ENCODE measurements at places on chromosomes 5 and 9. TPM values are rescaled to one million over a fixed set of nuclear protein-coding genes. Genes with fewer than 3 reads are reported as not detected.
A peak's percentile ranks its signal among the peaks of the same experiment; 100 is the strongest.

The HDAC3 gene
- 84.9 TPM for total RNA-seq

DNA sequence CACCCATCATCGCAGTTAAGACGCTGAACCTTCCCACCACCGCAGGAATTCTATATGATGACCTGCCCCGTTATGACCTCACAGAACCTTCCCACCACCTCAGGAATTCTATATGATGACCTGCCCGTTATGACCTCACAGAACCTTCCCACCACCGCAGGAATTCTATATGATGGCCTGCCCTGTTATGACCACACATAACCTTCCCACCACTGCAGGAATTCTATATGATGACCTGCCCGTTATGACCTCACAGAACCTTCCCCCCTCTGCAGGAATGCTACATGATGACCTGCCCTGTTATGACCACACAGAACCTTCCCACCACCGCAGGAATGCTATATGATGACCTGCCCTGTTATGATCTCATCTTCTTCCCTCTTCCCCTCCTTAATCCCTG lies 64.3 kb downstream of the IRX1 start:
- no peak for DNase-seq

- peak; percentile 7 for DNase-seq
These were observed 233.2 kb downstream of the FBXL17 start for GRCh38 chr5:108148715-108149139.

DNA sequence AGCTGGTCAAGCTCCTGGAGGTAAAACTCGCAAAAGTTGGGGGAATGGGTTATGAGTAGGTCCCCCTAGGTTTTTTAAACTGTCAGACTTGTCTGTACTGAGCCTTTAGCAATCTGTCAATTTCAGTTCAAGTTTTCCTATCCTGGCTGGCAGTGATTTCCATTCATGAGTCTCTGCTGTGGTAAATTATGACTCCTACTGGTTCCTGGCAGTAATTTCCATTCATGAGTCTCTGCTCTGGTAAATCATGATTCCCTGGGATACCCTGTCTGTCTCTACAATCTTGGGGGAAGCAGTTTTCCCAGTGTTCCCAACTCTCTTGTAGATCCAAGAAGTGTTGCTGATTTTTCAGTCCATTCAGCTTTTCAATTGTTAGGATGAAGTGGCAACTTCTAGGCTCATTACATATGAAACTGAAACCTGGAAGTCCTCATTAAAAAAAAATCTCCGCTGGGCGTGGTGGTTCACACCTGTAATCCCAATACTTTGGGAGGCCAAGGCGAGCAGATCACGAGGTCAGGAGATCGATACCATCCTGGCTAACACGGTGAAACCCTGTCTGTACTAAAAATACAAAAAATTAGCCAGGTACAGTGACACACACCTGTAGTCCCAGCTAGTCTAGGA lies 91.3 kb upstream of the GPBP1 start:
- DNase-seq: no peak

The FOXD4L5 gene
- total RNA-seq: 0.10 TPM

DNA sequence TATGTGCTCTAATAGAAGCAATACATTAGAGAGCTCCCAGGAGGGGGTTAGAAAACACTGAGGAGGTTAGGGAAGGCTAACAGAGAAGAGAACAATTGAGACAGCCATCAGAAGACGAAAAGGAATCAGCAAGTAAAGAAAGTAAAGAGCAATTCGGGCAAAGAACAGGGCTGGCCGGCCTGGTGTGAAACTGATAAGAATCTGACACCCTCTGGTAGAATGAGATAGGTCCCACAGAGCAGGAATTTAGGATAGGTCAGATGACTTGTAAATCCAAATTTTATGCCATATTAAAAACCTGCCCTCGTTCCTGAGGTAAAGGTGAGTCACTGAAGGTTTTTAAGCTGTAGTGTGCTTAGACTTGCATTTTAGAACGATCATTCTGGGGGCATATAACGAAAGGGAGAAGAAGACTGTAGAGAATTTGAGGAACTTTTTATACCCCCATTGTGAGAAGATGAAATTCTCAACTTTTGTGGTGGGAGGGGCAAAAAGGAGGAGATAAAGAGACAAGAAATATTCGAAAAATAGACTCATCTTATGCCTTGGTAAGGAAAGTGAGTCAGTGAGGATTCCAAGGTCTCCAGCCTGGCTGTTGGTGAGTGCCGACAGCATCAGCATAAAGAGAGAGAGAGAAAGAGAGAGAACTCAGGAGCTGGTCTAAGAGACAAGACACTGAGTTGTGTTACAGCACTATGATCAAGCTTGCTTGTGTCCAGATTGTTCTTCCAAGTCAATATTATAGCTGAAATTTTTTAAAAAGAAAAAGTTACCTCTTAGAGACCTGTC lies 51.3 kb downstream of the TMEM167A start:
- no peak for DNase-seq

- DNase-seq: no peak
These were observed 923.8 kb upstream of the CDH9 start for GRCh38 chr5:27962198-27962597.

DNA sequence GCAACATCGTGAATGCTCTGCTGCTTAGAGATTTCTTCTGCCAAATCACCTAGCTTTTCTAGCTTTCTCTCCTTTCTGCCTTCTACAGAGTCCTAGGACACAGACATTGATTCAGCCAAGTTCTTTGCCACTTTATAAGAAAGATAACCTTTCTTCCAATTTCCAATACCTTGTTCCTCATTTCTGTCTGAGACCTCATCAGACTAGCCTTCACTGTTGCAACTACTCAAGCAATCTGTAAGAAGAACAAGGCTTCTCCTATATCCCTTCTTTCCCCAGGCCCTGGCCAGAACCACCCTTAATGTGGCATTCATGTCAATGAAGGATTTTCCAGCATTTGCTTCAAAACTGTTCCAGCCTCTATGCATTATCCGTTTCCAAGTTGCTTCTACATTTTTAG lies 24.3 kb downstream of the FBXO10 start:
- no peak for DNase-seq

- DNase-seq: no peak
These were observed 745.4 kb downstream of the TLR4 start for GRCh38 chr9:118449554-118449953.

DNA sequence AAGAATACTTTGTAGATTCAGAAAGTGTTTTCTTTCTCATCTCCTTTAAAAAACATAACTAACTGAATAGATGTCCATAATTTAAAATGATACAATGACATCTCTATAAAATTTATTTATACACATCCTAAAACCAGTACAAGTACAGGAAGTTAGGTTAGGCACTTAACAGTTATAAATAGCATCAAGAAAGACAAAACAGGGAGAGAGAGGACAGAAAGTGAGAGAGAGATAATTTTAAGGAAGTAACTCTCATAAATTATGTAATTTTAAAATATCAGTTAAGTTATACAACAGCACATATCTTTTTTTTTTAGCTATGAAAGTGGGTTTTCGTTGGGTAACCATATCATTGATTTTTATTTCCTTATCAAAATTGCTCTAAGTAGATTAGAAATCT lies 1068.6 kb downstream of the TAF11L14 start:
- DNase-seq: no peak

The NTRK2 gene
- not detected for total RNA-seq

GRCh38 chr5:153660919-153661318 lies 170.4 kb downstream of the GRIA1 start:
- DNase-seq: no peak

- no peak for DNase-seq
These were observed 157.0 kb downstream of the FAM114A2 start for GRCh38 chr5:153881687-153882086.

DNA sequence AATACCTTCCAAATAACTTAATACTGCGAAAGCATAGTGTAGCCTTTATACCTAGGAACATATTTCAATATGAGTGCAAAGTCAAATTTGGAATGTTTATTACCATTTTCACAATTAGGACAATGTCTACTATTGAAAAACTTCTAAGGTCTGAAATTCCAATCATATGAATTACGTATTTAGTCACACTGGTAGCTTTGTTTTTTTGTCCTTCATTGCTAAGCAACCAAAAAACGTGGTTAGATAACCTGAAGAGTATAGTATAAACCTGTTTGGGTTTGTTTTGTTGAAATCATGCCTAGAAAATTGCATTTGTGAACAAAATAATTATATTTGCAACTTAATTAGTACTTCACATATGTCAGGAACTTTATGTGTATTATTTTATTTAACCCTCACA lies 134.2 kb downstream of the FBXO4 start:
- no peak for DNase-seq

GRCh38 chr5:143182901-143183820 lies 220.3 kb downstream of the NR3C1 start:
- DNase-seq: no peak

The IFNB1 gene
- not detected for total RNA-seq

The PCDH1 gene
- total RNA-seq: 140 TPM

- DNase-seq: no peak
These were observed 146.9 kb downstream of the TENT4A start for GRCh38 chr5:6859951-6860638.

- DNase-seq: no peak
These were observed 233.9 kb upstream of the ZNF608 start for GRCh38 chr5:124980163-124980941.

- no peak for DNase-seq
These were observed 81.2 kb upstream of the TRIM32 start for GRCh38 chr9:116605904-116606341.

DNA sequence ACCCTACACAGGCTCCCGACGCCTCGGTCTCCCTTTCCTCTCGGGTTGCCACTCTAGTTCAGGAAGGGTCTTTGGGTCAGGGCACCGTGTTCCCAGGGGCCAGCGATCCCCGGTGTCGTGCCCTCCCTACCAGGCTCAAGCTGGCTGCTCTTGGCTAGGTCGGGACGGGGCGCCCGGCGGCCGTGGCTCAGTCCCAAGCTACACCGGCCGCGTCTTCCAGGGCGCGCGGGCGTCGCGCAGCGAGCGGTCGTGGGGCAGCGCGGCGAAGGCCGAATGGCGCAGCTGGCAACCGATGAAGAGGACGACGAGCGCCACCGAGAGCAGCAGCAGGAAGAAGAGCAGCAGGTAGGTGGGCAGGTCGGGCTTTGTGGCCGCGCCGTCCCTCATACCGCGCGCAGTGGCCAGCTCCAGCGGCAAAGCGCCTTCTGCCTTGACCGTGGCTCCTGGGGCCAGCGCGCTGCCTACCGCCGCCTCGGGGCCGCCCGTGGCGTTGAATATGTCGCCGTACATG lies 892 bp downstream of the SMIM32 start:
- peak; percentile 41 for DNase-seq

DNA sequence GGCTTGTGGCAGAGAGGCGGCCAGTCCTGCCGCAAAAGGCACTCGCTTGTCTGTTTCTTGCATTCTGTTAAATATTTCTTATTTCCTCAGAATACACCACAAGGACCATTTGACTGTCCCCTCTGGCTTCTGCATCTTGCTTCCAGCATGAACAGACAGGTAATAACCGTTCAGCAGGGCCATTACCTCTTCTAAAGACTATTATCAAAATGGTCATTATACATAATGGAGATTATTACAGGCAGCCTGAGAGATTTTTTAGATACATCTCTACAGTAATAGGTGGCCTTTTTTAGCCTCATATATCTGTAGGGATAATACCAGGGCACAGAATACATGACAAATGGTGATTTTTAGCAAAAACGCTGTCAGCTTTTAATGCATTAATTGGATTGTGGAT lies 382.0 kb downstream of the PSAT1 start:
- no peak for DNase-seq

GRCh38 chr9:112447283-112447761 lies 39.3 kb upstream of the KIAA1958 start:
- no peak for DNase-seq

DNA sequence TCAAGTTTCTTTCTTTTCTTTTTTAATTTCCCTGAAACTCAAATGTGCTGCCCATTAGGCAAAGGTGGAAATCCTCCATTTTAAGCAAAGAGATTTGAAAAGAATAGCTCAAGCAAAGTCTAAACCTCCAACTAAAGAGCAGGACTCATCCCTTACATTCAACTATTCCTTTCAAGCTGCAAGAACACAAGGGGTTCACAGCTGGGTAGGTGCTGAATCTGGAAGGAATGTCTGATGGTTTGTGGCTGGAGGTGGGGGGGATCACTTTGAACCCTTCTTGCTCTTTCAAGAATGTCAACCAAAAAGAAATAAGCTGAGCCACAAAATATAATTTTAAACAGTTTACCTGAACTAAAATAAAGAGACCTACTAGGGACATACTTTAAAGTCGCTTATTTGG lies 375.7 kb upstream of the CDH10 start:
- DNase-seq: no peak

GRCh38 chr9:84397822-84398221 lies 57.3 kb upstream of the SLC28A3 start:
- peak; percentile 15 for DNase-seq

DNA sequence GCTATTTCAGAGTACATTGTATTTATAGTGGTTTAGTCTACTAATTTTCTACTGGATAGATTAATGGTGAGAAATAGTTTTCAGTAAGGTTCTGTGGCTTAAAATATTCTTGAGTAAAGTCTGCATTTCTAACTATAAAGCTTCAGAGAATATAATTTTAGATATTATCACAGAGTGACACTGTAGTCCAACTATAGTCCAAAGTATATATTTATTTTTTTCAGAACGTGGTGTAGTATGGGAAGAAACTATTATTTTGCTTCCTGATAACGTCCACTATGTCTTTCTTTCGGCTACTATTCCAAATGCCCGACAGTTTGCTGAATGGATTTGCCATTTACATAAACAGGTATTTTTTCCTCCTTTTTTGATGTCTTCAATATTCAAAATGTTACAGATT lies 35.3 kb downstream of the MTREX start:
- no peak for DNase-seq

The UBE2QL1 gene
- total RNA-seq: 0.85 TPM

DNA sequence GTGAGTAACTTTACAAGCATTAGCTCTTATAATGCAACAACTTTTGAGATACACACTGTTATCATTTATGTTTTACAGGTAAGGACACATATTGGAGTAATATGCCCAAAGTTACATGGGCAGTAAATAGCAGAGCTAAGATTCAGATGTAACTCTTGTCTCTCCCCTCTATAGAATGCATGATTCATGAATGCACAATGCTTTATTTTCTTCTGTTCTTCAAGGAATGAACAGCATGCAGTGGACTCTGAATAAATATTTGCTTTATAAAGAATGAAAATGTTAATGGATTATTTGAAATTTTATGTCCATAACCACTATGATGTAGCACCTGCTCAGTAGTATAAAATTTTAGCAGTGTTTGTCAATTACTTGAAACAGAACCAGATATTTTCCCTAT lies 629.5 kb downstream of the KCTD16 start:
- no peak for DNase-seq

GRCh38 chr9:2583308-2584013 lies 38.1 kb upstream of the VLDLR start:
- DNase-seq: no peak

The FBXL7 gene
- 63.8 TPM for total RNA-seq

DNA sequence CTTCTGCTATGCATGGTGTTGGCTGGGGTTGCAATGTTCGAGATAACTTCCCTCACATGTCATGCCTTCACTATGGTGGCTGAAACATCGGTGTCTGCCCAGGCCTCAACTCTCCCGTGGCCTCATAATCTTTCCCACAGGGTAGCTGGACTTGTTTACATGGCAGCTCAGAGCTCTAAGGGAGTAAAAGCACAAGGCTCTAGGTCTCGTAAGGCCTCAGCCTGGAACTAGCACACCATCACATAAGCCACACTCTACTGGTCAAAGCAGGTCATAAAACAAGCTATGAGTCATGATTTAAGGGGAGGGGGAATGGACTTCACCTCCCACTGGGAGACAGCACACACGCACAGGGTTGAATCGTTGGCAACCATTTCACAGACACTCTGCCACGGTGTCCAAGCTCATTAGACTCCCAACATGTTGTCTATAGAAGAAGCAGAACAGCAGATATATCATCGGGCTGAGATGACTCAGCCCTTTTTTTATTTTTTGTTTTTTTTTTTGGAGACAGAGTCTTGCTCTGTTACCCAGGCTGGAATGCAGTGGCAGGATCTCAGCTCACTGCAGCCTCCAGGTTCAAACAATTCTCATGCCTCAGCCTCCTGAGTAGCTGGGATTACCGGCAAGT lies 66.8 kb upstream of the IL17B start:
- no peak for DNase-seq
